Dorsolateral prefrontal cortex (tissue), 122 donors: ENCODE measurements at places on chromosomes 16 and 17. TPM values are rescaled to one million over a fixed set of nuclear protein-coding genes. Genes with fewer than 3 reads are reported as not detected.

The CDR2L gene
- total RNA-seq, result 20.8 TPM

The UTS2R gene
- total RNA-seq, result 2.2 TPM

The GJC1 gene
- total RNA-seq, result 16.4 TPM

The CCL11 gene
- not detected for total RNA-seq

The SLFN5 gene
- 18.3 TPM for total RNA-seq

The SCNN1G gene
- total RNA-seq, result 0.31 TPM

The GUCY2D gene
- 0.86 TPM for total RNA-seq

The ATP1B2 gene
- 290 TPM for total RNA-seq

DNA sequence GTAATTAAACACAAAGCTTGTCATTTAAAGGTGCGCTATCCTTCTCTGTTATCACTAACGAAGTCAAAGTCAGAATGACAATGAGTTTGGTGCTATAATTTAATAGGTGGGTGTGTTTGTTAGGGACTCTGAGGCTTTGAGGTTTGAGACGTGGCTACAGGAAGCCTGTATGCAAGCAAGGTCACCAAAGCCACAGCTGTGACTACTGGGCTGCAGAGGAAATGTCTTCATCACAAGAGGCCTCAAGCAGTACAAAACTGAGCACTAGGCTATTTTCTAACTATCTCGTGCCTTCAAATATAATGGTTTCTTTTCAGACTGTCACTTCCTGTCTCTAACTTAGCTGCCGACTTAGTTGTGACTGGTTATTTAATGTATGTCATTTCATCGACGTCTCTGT, 141.2 kb downstream of the AATF start:
- DNase-seq, result no peak

GRCh38 chr17:74873874-74874614, 1.2 kb upstream of the FDXR start:
- no peak for DNase-seq

DNA sequence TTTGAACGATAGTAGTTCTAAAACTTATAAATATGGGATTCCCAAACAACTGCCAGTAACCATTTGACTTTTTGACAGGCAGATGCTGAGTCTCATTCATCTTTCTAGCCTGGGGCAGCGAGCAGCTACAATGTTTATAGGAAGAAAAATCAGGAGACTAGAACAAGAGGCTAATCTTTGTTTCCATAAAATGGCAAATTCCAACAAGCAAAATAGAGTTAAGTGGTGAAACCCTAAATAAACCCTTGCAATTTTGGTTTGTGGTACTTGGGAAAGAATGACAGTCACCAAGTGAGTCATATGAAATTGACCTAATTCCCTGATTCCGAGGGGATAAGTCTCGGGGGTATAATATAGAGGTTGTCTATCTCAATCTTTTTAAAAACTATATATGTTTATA, 27.3 kb upstream of the HS3ST2 start:
- DNase-seq, result no peak

GRCh38 chr17:41067281-41067680, 1.6 kb upstream of the KRTAP2-4 start:
- no peak for DNase-seq

- DNase-seq, result no peak
These were observed 24.8 kb downstream of the CYB5D2 start for GRCh38 chr17:4167786-4168185.

DNA sequence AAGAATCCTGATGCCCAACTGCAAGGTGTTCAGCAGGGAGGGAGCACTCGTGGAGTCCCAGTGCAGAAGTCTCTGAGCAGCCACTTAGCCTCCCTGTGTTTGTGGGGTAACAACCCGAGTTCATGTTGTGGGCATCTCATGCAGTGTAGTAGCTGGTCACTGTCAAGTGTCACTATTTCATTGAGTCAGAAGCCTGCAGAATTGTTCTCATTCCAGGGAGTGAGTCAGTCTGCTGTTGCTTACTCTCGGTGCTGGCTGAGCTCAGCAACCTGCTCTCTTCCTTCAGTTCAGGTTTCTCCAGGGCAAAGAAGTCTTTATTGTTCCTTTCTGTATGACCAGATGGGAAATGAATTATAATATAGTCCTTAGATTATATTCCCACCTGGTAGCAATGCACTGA, 24.1 kb downstream of the HMOX2 start:
- no peak for DNase-seq

DNA sequence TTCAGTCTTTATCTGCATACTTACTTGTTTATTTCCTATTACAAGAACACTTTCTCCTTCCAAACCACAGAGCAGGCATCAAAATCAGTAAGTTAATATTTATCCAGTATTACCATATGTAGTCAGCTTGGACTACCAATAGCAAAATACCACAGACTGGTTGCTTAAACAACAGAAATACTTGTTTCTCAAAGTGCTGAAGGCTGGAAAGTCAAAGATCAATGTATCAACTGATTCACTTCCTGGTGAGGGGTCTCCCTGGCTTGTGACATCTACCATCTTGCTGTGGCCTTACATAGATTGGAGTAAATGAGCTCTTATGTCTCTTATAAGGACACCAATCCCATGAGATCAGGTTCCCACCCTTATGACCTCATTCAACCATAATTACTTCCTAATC, 2.6 kb downstream of the STXBP4 start:
- DNase-seq, result no peak

- no peak for DNase-seq
These were observed 6.6 kb upstream of the ZNF263 start for GRCh38 chr16:3276679-3277078.

GRCh38 chr17:63291258-63291657, 154.8 kb downstream of the CYB561 start:
- no peak for DNase-seq

DNA sequence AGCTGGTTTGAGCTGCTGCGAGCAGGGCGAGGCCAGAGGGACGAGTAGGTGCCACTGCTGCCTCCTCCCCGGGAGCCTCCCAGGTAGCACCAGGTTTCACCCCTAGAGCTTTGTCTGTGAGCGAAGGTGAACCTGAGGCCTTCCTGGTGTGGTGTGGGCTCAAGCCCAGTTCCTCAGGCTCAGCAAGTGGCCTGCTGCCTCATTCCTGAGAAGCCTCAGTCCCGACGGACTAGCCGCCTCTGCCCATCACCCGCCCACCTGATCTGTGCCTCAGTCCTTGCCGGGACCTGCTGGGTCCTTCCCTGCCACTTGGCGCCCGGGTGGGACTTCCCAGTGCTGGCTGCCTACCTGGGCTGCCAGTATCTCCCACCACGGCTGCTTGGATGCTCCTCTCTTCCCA, 1.7 kb downstream of the NLRC3 start:
- no peak for DNase-seq

- no peak for DNase-seq
These were observed 83.8 kb downstream of the NETO2 start for GRCh38 chr16:47059991-47060390.

- DNase-seq, result peak; percentile 64
These were observed 55.8 kb downstream of the MYH13 start for GRCh38 chr17:10316801-10317542.

DNA sequence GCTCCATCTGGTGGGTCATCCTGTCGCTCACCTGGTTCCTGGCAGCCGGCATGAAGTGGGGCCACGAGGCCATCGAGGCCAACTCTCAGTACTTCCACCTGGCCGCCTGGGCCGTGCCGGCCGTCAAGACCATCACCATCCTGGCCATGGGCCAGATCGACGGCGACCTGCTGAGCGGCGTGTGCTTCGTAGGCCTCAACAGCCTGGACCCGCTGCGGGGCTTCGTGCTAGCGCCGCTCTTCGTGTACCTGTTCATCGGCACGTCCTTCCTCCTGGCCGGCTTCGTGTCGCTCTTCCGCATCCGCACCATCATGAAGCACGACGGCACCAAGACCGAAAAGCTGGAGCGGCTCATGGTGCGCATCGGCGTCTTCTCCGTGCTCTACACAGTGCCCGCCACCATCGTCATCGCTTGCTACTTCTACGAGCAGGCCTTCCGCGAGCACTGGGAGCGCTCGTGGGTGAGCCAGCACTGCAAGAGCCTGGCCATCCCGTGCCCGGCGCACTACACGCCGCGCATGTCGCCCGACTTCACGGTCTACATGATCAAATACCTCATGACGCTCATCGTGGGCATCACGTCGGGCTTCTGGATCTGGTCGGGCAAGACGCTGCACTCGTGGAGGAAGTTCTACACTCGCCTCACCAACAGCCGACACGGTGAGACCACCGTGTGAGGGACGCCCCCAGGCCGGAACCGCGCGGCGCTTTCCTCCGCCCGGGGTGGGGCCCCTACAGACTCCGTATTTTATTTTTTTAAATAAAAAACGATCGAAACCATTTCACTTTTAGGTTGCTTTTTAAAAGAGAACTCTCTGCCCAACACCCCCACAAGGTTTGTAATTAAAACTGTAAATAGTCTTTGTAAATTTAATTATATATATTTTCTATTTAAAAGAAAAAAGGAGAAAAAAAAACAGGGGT, 1.7 kb downstream of the FZD2 start:
- DNase-seq, result no peak

DNA sequence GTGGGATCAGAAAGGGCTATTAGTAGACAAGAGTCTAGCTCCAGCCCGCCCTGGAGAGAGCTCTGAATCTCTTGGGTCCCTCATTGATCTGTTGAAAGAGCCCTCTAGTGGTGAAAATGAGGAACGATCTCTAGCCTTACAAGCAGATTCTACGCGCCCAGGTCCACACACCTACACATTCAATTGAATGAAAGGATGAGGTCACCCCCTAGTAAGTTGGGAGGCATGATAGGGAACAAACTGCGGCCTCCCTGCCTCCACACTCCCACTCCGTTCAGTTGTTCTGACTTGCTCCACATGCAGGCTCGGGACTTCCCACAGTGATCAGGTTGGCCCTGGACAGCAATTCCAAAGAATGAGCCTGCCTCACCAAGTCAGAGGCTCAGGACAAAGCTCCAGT, 2.9 kb upstream of the CACNG3 start:
- peak; percentile 53 for DNase-seq
